NCI-H1092 treated with DMSO at 0.1 percent for 48 hours (cell line): ENCODE measurements at places on chromosomes 3 and 15.

DNA sequence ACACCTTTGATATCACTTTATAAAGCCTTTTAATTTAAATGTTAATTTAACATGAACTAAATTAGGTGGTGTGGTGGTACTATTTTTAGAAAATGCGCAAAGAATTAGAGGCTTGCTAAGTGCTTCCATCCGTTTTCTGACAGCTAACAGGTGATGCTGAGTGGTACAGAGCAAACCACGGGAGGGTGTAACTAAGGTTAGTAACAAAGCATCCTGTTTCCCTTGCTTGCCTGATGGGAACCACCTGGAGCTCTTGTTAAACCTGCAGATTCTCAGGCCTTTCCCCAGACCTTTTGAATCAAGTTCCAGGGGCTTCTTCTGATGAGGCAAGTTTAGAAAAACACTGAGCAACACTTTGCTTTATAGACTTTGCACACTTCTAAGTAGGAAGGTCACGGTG, 101.0 kb downstream of the ATG7 start:
- DNase-seq = no peak

- DNase-seq = no peak
These were observed 515.5 kb upstream of the GBE1 start for GRCh38 chr3:82276992-82277391.

GRCh38 chr3:69044608-69045007, 7.5 kb downstream of the TMF1 start:
- DNase-seq = no peak

GRCh38 chr15:64009241-64009640, 37.0 kb downstream of the DAPK2 start:
- DNase-seq = no peak

DNA sequence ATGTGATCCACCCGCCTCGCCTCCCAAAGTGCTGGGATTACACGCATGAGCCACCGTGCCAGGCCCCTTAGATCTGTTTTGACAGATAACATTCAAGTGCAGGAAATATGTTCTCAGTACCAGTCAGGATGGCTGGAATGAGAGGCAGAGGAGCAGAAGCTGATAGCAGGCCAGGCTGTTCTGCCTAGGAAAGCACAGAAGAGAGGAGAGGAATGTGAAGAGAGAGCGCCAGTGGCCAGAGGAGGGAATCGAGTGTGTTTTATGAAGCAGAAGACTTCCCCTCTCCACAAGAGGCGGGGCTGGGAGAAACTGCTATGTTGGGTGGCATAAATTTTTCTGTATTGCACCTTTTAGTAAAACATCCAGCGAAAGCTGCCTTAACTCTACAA, 32.0 kb upstream of the RYK start:
- DNase-seq = no peak

GRCh38 chr3:98814817-98815420, 51.8 kb downstream of the ST3GAL6 start:
- no peak for DNase-seq

GRCh38 chr15:68352401-68353062, 75.0 kb downstream of the FEM1B start:
- DNase-seq = no peak

- peak; percentile 18 for DNase-seq
These were observed 39.0 kb downstream of the GABPB1 start for GRCh38 chr15:50315814-50316630.

DNA sequence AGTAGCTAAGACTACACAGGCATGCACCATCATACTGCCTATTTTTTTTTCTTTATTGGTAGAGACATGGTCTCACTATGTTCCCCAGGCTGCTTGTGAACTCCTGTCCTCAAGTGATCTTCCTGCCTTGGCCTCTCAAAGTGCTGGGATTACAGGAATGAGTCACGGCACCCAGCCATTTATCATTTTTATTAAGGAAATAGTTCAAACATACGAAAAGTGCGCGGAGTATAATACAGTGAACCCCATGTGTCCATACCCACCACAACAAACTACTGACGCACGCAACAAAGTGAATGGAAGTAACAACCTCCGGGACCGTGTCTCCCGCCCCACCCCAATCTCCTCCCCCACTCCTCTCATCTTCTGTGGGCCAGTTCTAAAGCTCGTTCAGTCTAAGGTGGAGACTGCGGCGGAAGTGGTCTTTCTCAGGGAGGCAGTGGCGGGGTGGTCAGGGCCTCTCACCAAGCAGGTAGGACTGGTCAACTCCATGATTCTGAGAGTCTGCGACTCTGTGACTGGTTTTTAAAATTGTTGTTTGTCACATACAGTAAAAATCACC, 42.1 kb downstream of the DNAJB8 start:
- no peak for DNase-seq

GRCh38 chr3:101170062-101170771, 150.2 kb downstream of the IMPG2 start:
- no peak for DNase-seq

DNA sequence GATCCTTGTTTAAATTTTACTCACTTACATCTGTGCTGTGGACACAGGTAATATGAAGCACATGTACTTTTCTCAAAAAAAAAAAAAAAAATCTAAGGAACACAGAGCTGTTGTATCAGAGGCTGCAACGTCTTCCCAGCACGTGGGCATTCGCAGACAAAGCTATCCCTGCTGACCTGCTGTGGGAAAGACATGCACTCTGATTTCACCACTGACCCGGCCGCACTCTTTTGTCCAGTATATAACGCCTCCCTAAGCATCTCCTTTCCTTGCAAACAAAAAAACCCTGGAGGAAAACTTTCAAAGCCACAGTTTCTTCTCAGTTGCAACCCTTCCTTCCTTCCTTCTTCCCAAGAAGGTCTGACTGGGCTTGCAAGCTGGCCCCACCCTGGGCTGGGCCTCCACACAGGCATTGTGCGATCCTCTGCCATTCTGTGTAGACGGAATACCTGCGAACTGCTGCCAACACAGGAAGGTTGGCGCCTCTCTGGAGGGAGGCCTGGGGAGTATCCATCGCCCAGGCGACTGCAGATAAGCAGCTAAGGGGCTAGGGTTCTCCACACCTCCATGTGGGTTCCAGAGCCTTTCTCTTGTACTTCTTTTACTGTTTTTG, 50.8 kb downstream of the SLC12A8 start:
- DNase-seq = no peak

DNA sequence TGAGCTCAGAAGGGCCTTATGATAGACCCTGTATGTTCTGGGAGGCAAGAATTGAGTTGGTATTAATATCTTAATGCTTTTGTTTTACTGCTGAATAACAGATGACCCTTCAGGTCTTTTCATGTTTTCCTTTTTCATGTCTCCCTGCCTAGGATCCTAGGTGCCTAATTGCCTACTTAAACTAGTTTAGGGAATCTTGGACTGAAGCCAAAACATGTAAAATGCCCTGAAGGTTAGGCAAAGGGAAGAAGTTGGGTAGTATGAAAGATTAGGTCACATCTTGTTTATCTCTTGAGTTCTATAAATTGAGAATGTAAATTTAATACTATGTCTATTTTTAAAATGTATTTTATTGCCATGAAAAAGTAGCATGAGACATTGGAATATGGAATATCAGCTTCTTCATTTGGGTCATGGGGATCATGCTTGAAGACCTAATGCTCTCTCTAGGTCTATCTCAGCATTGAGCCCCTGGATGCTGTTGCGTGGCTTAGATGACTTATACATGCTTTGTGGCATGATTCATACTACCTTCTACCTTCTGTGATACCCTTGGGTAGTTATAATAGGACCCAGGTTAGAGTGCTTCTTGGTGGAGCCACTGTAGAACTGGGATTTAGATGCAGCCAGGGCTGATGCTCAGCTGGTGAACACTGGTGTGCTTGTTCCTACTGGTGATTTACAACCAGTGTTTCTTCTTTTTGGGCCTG, 26.4 kb downstream of the RBM6 start:
- DNase-seq = no peak

DNA sequence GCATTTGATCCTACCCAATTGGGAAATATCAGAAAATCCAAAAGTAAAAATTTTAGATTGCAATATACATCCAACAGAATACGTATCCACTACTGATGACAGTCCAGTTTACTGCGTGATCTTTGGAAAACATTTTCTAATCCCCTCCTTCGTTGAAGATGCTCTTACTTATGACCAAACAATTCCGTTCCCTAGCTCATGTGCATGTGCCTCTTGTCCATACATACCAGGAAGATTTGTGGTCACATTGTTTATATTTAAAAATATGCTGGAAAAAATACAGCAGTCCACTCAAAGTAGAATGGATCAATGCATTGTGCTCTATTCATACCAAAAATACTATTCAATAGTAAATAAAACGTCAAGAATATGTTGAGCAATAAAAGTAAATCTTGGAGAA, 135.3 kb downstream of the CHL1 start:
- DNase-seq = no peak

GRCh38 chr3:51937611-51938450, 3.9 kb downstream of the RRP9 start:
- no peak for DNase-seq

- DNase-seq = no peak
These were observed 24.5 kb downstream of the PLXNB1 start for GRCh38 chr3:48405343-48405881.

GRCh38 chr15:57751177-57751800, 44.8 kb downstream of the POLR2M start:
- peak; percentile 16 for DNase-seq

DNA sequence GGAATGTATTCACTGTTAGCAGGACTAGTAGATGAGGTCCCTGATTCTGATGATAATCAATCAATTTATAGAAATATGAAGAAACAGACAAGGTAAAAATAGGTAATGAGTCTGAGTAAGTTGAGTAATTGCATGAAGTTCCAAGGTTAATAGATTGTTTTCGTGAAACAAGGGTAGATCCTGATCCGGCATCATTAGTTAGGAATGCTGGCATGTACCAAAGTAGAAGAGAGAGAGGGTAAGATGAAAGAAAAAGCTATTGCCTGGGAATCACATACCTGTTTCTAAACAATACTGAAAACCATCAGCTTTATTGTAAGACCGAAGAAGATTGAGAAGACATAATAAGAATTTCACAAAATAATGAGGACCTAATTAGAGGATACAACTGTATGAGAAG, 118.1 kb upstream of the ARPP21 start:
- no peak for DNase-seq

DNA sequence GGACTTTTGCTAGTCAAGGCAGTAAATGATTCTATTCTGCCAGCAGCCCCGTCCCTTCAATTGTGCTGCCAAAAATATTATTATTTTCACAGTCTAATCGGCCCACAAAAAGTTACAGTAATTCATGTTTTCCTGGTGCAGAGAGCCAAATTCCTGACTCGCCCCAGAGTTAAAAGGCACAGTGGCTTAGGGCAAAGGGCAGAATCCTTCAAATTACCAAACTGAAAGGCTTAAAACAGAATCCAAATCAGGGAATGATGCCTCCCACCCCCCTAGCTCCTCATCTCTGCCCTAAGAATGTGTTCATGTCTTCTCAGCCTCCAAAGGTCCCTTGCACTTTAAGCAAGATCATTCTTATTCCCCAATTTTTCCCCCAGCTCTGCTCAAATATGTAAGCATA, 477.8 kb upstream of the PROK2 start:
- DNase-seq = no peak

GRCh38 chr15:66957431-66957720, 108.0 kb upstream of the SMAD3 start:
- DNase-seq = no peak

GRCh38 chr15:34259566-34259965, 34.8 kb downstream of the EMC4 start:
- DNase-seq = no peak

DNA sequence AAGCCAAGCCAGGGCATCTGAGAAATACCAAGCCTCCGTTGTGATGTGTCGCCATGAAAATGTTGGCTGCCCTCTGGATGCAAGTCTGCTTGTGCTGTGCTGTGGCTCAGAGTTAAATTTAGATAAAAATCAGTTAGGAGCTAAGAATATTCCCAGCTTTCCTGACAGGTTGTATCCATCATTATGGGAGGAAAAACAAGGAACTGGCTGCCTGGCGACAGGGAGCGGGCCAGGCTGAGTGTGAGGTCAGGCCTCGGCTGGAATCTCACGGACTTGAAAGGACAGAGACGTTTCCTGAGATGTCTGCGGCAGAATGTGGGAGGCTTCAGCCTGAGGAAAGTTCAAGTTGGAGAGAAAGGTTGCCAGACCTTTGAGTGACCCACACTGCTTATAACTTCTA, 213.8 kb downstream of the THSD4 start:
- DNase-seq = no peak

- DNase-seq = no peak
These were observed 81.0 kb downstream of the TMEM108 start for GRCh38 chr3:133119176-133119575.
